ENCODE measurements at places on chromosomes 6 and 20.

DNA sequence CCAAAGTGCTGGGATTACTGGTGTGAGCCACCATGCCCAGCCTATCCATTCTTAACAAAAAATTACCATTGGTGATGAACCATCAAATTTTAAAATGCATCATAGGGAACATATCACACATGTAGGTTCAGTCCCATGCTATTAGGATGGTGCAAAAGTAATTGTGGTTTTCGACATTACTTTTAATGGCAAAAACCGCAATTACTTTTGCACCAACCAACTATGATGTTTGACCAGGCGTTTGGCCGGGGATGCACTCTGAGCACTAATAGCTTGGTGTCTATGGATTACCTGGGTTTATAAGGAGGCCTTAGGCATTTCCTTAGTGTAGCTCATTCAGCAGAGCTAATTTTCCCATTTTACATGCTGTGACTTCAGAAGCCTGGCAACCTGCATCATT lies 246.5 kb upstream of the SUPT3H start:
- no peak for DNase-seq

GRCh38 chr6:15305496-15305895 lies 59.6 kb downstream of the JARID2 start:
- DNase-seq: no peak

GRCh38 chr6:54730767-54731630 lies 115.6 kb upstream of the FAM83B start:
- no peak for DNase-seq

- peak; percentile 45 for DNase-seq
These were observed 5.2 kb upstream of the BPIFA3 start for GRCh38 chr20:33211817-33212424.

GRCh38 chr6:131741688-131742393 lies 31.0 kb upstream of the CTAGE9 start:
- no peak for DNase-seq

- no peak for DNase-seq
These were observed 172.9 kb upstream of the CDYL start for GRCh38 chr6:4603291-4603690.

DNA sequence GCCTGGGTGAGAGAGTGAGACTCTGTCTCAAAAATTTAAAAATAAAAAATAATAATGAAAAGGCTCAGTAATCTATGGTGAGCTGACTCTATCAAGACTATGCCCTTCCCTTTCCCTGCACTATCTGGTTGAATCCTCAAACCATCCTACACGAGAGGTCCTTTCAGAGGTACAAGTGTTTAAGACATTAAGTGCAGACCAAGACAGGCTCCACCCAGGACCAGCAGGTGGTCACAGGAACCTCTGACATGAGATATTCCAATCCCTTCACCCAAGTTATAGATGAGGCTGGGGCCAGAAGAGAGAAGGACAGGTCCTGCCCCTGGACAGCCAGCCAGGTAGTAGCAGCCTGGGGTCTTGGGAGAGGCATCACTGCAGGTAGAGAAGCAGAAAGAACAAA lies 182.6 kb downstream of the NFATC2 start:
- DNase-seq: no peak
